ENCODE measurements at places on chromosomes 13 and 19.

DNA sequence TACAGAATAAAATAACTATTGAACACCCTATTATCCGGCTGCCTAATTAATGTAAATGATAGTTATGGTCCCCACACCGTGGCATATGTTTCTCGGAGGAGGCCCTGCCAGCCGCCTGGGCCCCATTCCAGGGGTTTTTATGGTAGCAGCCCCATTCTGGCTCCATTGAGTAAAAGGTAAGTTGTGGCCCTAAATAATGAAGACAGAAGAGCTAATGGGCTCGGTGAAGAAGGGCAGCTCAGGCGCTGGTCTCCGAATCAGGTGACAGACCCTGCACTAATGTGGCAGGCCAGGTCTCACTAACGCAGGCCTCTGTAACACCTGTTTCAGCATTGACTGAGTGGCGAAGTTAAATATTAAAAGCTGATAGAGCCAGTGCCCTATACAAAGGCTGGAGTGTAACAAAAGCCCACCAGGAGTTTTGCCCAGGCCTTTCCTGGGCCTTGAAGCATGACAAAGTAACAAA lies 19.1 kb downstream of the POP4 start:
- no peak for DNase-seq

DNA sequence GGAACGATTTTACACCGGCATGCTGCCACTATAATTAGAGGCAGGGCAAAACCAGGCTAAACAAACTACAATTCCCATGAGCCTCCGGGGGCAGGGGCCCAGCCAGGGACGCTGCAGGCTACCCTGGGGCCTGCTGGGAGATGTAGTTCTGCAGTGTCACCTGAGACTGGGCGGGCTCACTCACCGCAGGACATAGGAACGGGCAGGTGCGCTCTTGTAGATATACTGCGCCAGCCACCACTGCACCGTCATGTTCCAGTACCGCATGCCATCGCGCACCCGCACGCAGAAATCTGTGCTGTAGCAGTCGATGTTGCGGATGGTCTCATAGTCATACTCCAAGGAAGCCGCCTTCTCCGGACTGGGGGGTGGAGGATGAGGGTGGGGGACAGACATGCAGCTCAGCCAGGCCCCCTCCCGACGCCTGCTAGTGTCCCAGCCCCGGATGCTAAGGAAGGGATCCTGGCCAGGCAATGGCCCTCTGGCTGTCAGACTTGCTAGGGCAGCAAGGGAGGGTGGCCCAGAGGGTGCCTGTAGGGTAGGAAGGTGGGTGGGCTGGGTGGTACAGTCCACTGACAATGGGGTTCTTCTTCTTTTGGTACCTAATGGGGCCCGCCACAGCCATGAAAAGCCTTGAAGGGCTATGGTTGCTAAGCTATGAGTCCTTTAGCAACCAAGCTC lies 5.8 kb upstream of the TMC4 start:
- peak; percentile 59 for DNase-seq

DNA sequence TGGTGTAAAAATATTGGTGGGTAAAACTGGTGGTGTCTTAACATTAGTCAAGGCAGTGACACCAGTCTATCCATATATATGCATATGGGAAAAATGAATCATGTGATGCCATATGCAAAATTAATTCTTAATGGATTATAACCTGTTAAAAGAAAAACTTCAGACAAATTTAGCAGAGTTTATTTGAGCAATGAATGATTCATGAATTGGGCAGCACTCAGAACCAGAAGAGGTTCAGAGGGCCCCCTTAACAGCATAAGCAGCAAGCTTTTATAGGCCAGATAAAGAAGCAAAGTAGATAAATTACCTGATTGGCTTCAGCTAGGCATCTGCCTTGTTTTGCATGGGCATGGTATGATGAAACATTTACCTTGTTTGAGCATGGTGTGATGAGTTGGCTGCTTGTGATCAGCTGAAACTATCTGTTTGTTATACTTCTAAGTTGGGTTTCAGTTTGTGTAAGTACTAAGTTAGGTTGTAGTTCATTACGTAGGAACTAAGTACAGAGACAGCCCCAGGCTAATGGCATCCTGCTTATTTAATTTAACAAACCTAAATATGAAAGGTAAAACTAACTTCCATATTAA lies 66.6 kb downstream of the DNAJC15 start:
- DNase-seq: no peak

- no peak for DNase-seq
These were observed 526.2 kb downstream of the UQCRFS1 start for GRCh38 chr19:28686756-28687155.

GRCh38 chr13:59774491-59774971 lies 389.2 kb downstream of the DIAPH3 start:
- no peak for DNase-seq

GRCh38 chr13:79034341-79034740 lies 371.7 kb downstream of the RBM26 start:
- DNase-seq: no peak

DNA sequence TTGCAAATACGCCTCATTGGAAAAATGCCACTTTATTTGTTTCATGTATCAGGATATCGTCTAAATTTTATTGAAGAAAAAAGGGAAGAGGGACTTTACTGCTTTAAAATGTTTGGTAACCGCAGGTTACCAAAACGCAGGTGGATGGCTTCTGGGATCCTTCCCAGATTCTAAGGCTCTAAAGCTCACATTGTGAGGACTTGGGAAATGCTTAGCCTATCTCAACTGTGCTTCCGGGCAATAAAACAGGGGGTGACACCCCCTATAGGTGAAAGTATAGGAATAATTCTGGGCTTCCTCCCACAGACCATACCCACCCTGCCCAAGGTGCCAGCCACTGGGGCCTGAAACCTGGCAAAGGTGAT lies 73.2 kb upstream of the IPO5 start:
- DNase-seq: no peak

DNA sequence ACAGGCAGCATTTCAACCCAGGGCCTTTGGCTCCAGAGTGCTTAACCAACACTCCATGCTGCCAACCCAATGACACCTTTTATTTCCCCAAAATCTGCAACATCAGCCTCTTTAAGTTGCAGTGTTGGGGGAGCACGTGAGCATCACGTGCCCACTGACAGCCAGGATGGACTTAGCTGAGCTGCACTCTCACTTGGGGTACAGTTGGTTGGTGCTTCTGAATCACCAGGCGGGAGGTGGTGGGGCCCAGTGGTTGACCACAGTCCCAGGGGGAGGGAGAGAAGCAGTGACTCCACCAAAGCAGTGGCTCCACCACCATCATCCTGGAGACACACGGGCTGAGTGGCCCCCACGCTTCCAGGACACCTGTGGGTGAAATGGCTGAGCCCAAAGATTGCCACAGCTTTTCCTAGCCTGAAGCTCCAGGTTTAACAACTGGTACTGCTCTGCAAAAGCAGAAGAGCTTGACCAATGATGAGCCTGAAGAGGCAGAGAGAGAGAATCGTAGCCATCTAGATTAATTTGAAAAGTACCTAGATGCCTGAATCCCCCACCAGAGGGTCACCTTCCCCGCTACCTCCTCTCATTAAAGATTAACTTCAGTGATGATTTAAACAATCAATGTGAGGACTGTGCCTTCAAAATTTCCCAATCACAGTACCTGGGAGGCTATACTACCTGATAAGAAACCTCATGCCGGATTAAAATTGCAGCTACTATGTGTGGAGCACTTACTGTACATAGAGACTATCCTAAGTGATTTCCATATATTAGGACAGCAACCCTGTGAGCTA lies 193.8 kb downstream of the FOXO1 start:
- DNase-seq: no peak

- DNase-seq: no peak
These were observed 39.1 kb upstream of the RNF113B start for GRCh38 chr13:98216135-98216565.

DNA sequence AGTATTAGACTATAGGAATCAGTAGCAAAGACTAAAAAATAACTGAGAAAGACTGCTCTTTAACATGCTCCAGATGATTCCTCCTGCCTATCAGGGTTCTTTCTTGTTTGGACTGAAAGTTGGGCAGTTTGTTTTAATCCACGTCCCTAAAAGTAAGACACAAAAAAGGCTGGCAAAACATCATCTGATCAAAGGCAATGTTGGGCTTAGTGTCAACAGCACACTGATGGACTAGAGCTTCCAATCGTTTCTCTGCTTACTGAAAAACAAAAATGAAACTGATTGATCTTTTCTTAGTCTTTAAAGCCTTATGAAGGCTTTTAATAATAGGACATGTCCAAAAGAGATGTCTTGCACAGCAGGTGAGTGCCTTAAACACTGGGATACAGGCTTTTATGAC lies 1567.9 kb upstream of the PRR20A start:
- DNase-seq: no peak

- peak; percentile 68 for DNase-seq
These were observed 7.2 kb upstream of the CEACAM8 start for GRCh38 chr19:42601811-42602443.

DNA sequence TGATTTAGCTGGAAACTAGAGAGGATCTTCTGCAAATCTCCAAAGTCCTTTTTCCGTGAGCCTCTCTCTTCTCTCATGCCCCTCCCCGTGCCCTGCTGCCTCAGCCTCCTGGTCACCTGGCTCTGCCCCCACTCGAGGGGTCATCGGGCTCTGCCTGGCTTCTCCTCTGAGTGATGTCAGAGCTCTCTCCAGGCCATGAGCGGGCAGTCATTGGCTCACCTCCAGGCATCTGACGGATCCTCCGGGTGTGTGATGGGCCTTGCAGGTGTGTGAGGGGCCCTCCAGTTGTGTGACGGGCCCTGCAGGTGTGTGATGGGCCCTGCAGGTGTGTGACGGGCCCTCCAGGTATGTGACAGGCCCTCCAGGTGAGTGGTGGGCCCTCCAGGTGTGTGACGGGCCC lies 10.3 kb upstream of the GAS6 start:
- DNase-seq: no peak

DNA sequence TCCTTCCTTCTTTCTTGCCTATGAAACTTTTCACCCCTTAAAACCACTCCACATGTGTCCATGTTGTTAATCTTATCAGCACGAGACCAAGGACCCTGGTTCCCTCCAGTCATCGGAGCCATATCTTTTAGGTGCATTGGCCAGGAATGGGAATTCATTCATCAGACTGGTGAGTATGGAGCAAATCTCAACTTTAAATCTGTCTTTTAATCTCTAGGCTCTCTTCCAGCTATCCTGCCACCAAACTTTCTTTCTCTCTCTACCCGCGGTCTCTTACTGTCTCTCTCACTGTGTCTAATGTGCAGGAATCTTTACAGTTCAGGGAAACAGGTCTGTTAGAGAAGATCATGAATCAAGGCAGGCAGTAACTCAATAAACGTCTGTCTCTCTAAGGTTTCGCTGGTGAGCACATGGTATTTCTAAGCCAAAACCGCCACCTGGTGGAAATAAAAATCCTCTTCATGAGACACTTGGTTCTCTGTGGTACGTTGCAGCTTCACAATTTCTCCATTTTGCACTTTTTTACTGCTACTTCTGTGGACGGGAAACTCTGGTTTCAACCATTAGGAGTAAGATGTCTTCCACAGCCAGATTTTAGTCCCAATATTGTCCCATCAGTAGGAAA lies 16.1 kb downstream of the LGALS16 start:
- DNase-seq: peak; percentile 65

DNA sequence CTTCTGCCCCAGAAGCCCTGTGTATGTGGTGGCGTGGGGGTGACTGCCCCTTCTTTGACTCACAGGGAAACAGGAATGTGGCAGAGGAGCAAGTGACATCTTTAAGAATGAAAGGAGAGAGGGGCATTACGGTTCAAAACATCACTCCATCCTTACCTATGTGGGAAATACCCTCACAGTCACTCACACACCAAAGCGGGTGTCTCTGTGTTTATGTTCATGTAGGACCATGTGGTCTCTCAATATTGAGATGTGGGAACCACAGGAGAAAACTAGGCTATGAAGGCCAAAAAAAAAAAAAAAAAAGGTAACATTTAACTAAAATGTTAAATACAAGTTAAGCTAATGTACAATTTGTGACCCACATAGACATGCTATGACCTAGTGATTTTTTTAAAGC lies 153.6 kb upstream of the GPR12 start:
- DNase-seq: no peak

DNA sequence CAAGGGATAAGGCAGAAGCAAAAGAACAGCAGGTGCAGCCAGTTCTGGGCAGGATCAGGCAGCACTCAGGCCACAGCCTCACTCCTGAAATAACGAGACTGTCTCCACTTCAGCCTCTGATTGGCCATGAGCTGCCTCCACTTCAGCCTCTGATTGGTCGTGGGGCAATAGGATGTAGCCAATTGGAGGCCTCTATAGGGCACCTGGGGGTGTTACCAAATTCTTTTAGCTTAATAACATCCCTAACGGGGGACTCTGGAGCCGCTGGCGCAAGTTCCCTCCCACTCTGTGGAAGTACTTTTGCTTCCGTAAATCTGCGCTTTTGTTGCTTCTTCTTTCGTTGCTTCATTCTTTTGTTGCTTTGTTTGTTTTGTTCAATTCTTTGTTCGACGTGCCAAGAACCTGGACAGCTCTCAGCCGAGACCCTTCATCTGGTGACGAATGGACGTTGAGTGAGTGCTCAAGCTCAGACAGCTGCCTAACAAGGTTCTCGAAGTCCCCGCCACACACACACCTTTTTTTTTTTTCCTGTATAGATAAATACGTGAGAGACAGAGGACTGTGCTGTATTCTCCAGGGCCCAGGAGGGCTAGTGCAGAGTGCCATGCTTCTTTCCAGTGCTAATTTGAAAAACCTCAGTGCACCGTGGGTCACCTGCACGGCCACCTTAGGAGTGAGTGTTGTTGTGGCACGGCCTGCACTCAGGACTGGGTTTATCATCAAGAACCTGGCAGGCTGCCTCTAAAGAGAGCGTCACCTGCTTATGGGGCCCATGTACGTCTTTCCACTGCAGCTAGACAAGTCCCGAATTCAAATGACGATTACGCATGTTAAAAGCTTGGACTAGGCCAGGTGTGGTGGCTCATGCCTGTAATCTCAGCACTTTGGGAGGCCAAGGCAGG lies 32.0 kb upstream of the TUBGCP3 start:
- no peak for DNase-seq

- DNase-seq: no peak
These were observed 96.5 kb downstream of the KL start for GRCh38 chr13:33112766-33113165.

DNA sequence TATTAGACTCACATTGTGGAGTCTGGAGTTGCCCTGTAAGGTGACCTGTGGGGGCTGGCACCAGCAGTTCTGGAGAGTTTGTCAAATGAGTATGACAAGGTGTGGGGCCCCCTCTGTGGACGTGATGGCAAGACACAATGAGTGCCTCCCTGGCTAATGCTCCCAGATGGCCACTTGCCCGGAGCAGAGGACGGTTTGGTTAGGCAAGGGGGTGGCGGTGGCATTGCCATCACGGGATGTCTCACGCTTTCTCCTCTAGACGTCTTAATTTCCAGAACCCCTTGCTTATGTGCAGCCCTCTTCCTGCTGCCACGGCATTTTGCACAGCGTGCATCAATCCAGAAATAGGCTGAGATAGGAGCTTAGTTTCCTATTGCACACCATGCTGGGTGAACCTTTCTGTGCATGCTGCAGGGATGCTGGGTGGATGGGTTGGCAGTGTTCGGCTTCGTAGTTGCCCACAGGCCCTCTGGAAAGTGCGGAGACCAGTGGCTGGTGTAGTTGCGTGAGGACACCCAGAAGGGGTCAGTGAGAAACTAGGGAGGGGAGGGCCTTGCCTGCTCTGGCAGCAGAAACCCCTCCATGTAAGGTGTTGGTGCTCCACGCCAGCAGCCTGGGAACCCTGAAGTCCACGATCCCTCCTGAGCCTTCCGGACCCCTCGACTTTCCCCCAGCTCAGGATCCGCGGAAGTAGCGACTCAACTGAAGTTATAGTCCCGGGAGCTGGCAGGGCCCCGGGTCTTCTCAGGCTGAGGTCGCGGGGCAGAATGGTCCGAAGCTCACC lies 18.1 kb upstream of the LRP3 start:
- peak; percentile 48 for DNase-seq

Measured in activated naive CD4-positive, alpha-beta T cell treated with anti-CD3 and anti-CD28 coated beads, Interleukin-2, amount 10 ng/mL, durations not matched to agents 7 days and 5 days (primary cell).